ENCODE measurements at places on chromosomes 7 and 10.

DNA sequence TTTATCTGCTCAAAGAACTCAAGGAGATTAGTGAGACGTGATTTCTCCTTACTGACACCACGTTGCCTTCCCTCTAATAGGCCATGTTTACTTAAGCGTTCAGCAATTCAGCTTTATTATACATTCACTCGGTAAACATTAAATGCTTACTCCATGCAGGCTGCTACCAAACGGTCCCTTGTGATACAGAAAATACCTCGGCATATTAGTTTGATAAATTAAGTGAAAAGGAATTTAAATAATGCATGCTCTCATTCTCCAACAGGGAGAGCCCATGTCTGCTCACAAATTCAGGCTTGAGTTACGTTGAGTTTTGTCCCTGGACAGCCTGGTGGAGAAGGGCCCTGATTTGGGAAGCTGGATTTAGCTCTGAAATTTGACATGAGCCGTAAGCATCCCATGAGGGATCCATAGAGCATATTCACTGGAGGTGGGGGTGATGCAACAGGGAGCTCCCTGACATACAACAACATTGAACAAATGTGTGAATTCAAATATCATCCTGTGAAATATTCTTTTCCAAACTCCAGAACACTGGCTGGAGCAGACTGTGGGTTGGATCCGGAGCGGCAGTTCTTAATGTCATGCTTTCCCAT is 86.3 kb downstream of the TBXAS1 start:
- no peak for DNase-seq

DNA sequence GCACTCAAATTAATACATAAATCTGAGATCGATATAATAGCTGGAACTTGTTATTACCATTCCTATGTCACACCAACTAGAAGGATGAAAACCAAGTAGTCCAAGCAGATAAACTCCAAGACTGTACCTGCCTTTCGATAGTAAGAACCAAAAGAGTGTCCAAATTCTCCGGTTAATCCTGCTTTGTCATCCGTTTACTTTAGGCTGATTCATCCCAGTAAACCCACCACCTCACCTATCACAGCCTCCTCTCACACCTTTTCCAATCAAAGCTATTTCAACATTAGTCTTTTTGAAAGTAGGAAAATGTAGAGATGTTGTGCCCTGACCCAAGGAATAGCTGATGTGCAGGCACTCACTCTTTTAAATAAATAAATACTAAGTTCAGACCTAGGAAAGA is 177.2 kb downstream of the CTNNA3 start:
- DNase-seq: no peak

DNA sequence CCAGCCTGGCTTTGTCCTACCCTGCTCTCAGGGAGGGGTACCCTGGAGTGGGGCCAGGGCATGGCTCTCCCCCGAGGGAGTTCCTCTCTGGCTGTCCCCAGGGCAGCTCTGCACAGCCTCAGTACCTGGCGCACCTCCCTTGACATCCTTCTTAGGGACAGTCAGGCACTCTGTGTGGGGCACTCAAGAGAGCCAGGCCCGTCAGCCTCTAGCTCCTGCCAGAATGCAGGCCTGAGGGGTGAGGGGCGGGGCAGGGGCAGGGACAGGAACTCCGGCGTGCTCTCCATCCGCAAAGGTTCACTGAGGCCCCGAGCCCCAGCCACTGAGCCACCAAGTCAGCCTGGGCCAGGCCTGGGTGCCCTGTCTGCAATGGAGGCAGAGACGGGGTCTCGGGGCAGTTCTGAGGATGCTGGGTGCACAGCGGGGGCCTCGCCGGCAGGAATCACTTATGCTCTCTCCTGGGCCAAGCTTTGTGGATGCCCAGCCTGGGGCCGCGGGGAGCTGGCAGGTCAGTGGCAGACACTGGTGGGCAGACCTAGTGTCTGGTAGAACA is 10.1 kb downstream of the LIMK1 start:
- no peak for DNase-seq

DNA sequence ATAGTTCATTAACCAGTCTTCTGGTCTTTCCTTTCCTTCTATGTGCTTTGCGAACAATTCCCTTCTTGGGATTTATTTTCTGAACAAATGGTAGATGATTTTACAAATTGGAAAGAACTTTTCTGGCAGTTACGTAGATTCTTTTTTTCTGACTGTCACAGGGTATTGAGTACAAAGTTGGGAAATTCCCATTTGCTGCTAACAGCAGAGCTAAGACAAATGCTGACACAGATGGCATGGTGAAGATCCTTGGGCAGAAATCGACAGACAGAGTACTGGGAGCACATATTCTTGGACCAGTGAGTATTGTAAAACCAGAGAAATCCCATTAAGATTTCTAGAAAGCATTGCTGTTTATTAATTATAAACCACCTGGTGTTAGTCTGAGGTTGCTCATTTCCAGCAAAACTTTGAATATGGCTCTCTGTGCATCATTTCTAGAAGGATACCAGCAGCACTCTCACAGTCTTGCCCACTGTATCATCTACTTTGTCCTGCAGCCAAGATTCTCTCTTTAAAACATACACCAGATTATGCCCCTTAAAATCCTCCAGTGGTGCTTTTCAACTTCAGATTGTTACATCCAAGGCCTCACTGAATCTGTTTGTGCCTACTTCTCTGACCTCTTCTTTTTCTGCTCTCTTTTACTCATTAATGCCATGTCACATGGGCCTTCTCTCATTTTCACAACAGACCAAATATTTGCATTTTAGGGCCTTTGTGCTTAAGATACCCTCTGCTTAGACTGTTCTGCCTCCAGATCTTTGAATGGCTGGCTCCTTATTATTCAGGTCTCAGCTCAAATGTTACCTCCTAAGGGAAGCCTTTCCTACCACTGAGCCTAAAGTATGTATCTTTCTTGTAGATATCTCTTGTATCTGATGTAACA is 27.0 kb downstream of the DLD start:
- no peak for DNase-seq

DNA sequence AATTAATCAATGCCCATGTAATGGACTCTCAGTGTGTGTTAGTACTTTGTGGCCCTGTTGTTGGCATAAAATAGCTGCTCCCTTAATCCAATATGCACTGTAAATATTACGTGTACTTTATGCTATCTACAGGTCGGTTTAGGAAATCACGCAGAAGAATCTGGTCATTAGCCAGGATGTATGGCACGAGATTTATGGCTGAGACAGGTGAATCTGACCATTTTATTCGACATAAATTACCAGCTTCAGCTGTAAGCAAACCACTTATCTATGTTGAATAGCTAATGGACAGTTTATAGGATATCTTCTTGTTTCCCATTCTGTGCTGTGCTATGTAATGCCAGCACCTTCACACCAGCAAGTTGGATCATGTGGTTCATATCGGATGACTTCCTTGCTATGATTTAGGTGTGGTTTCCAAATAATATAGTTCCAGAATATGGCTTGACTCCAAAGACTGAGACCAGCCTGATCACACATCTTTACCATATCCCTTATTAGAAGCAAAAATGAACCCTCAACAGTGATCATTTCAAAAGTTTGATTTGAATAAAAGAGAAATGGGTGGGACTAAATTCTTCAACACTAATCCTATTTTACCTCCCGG is 301.4 kb downstream of the AHR start:
- DNase-seq: no peak

- DNase-seq: no peak
Observed at GRCh38 chr7:79050603-79051002, 402.9 kb downstream of the MAGI2 start.

DNA sequence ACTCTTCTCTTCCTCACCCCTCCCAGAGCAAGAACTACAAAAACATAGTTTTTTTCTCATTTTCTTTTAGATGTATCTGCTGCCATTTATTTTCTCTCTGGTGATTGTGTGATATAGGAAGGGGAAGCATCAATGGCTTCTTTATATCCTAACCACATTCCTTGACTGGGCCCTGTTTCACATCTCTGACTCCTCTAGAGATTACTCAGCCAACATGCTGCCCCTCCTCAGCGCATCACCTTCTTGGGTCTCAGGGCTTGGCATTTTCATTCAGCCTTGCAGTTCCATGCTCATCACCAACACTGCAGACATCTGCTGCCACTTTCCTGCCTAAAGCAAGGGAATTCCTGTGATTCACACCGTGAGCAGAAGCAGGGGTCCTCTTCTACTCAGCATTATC is 705.5 kb downstream of the AUTS2 start:
- DNase-seq: no peak

Measured in activated effector memory CD4-positive, alpha-beta T cell treated with Interleukin-2 at 50 U/mL for 16 hours (primary cell).